ENCODE measurements at places on chromosomes 2 and 18. TPM values are rescaled to one million over a fixed set of nuclear protein-coding genes. Genes with fewer than 3 reads are reported as not detected.

The TAF1B gene
- total RNA-seq, result 33.2 TPM

The SAG gene
- total RNA-seq, result not detected

The ERICH2 gene
- not detected for total RNA-seq

The FAM98A gene
- 27.7 TPM for total RNA-seq

The ATP6V1C2 gene
- 0.42 TPM for total RNA-seq

The COLEC12 gene
- total RNA-seq, result 1.9 TPM

The ANKRD62 gene
- total RNA-seq, result not detected

The KLF11 gene
- total RNA-seq, result 11.8 TPM

The GAREM2 gene
- 7.2 TPM for total RNA-seq

The TXNDC2 gene
- not detected for total RNA-seq

The GRB14 gene
- total RNA-seq, result 6.0 TPM

The MYO3B gene
- 0.35 TPM for total RNA-seq

The ECEL1 gene
- total RNA-seq, result 17.2 TPM

The ARHGAP28 gene
- total RNA-seq, result 24.5 TPM

The UGT1A8 gene
- total RNA-seq, result not detected

All from H7 (cell line).